ENCODE measurements at places on chromosomes 1 and 21. TPM values are rescaled to one million over a fixed set of nuclear protein-coding genes. Genes with fewer than 3 reads are reported as not detected.

Gene SPATA46
- not detected for total RNA-seq

Gene MAP10
- total RNA-seq, result 1.1 TPM

Gene TMOD4
- not detected for total RNA-seq

Gene PPIH
- 60.2 TPM for total RNA-seq

Gene F5
- 0.08 TPM for total RNA-seq

Gene PAX7
- 0.78 TPM for total RNA-seq

Gene TTC24
- total RNA-seq, result not detected

Gene FAM177B
- not detected for total RNA-seq

Gene FTCD
- total RNA-seq, result not detected

Gene S100A7
- total RNA-seq, result not detected

Gene EXOSC10
- 39.1 TPM for total RNA-seq

Gene KPRP
- not detected for total RNA-seq

Gene TSPAN2
- total RNA-seq, result 1.1 TPM

Gene CDA
- total RNA-seq, result 32.9 TPM

Gene ADAMTS5
- not detected for total RNA-seq

Gene DYNLT5
- total RNA-seq, result not detected

Gene PLPPR5
- total RNA-seq, result not detected

Gene CLCNKB
- not detected for total RNA-seq

Gene AUNIP
- total RNA-seq, result 8.5 TPM

Gene PIGR
- total RNA-seq, result 0.05 TPM

Gene FCRL6
- not detected for total RNA-seq

Data from A549 treated with Hydrocortisone at 1 μM for 4 hours (cell line).